ENCODE measurements at places on chromosomes 7 and 10.

GRCh38 chr7:92028226-92028625, 87.6 kb downstream of the AKAP9 start:
- no peak for DNase-seq

DNA sequence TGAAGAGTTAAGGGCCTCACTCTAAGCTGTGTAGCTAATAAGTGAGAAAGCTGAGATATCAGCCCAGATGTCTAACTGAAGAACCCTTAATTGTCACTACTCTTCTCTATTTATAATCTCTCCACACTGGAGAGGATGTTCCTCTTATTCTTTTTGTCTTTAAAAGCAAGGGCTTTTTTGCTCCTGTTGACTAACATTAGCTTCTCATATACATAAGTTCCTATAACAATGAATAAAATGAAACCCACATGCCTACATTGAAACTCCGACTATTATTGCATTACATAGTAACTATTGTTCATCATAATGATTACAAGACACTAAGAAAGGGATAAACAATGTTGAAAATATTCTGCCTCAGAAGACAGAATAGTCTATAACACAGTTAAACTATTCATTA, 67.1 kb downstream of the GNAT3 start:
- DNase-seq = no peak

- no peak for DNase-seq
Observed at GRCh38 chr7:37833107-37833817, 15.1 kb upstream of the NME8 start.

DNA sequence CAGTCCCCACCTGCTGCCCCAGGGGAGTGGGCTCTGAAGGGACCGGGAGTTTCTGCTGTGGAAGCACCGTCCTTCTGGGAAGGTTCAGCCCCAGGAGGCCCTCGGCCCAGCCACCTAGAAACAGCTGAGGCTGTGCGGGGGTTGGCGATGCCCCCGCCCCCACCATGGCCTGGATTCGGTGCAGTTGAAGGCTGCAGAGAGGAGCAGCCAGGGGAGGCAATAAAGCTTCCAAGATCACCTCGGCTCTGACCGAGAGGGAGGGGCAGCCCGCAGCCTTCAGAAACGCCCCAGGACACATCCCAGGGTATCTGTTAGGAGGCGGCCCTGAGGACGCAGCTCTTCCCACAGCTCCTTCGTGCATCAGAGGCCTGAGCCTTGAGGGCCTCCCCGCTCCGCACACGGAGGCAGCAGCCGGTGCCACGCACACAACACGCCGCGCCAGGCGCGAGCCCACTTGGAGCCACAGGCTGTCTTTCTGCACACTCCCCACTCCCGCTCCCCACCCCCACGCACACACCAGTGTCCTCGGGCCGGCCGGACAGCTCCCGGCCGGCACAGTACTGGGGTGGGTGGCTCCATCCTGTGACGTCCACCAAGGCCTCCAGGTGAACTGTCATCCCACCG, 1.6 kb downstream of the KNDC1 start:
- DNase-seq = no peak

GRCh38 chr7:152052771-152053170, 27.3 kb downstream of the GALNT11 start:
- no peak for DNase-seq

GRCh38 chr10:69067189-69067588, 20.7 kb upstream of the SRGN start:
- DNase-seq = no peak

- DNase-seq = no peak
Observed at GRCh38 chr10:60453036-60453435, 63.4 kb upstream of the ANK3 start.

DNA sequence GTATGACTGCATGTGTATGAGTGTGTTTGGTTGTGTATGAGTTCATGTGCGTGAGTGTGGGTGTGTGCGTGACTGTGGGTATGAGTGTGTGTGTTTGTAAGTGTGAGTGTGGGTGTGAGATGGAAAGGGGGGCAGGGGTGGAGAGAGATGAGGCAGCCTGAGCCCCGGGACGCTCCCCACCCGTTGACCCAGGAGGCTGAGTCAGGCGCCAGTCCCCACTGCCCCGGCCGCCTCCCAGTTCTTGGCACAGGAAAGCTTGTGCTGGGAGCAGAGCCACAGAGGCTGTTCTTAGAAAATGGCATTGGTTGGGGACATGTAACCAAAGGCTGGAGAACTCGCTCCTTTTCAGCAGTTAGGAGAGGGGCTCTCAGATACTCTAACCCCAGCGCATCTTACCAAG, 27.8 kb upstream of the NUB1 start:
- DNase-seq = no peak

DNA sequence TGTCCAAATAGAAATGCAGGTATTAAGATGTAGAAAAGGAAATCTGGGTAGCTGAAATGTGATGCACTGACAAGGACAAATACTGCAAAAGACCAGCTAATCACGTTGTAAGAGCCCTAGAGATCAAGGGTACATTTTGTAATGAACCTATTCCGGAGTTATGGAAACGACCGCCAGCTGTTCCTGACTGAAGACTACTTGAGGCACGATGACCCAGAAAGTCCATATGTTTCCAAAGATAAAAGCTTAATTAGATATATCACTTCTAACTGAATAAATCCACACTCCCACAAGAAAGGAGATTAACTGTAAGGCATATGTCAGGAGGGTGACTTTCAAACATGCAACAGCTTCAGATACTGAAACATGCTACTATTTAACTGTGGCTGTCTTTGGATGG, 253.5 kb downstream of the NSUN6 start:
- DNase-seq = no peak

GRCh38 chr7:55104712-55105433, 86.1 kb downstream of the EGFR start:
- DNase-seq = no peak

- no peak for DNase-seq
Observed at GRCh38 chr10:103885617-103886016, 30.2 kb upstream of the SH3PXD2A start.

DNA sequence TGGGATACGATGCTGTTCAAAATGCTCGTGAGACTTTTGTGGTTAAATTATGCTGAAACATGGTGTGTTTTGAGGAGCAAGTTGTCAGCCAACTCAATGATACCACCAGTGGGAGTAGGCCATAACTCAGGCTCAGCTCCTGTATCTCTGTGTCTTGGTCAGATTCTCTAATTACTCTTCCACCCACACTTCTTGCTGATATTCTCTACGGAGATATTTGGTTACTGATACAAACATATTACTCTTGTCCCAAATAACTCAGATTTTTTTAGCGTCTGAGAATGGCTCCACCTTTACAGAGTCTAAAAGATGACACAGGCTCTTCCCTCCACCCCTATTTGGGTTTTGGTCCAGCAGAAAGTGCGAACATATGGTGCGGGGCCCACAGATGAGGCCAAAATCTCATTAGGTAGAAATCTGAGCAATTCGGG, 168.9 kb downstream of the PKD1L1 start:
- DNase-seq = no peak

DNA sequence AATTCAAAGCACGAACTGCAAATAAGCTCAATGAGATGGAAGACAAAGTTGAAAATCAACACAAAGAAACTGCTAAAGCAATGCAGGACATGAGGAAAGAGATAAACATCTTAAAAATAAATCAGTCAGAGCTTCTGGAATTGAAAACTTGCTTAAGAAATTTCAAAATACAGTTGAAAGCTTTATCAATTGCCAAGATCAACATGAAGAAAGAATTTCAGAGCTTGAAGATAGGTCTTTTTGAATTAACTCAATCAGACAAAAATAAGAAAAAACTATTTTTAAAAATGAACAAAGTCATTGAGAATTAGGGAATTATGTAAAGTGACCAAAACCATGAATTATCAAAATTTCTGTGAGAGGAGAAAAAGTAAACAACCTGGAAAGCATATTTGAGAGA, 218.1 kb downstream of the CTNNA3 start:
- no peak for DNase-seq

DNA sequence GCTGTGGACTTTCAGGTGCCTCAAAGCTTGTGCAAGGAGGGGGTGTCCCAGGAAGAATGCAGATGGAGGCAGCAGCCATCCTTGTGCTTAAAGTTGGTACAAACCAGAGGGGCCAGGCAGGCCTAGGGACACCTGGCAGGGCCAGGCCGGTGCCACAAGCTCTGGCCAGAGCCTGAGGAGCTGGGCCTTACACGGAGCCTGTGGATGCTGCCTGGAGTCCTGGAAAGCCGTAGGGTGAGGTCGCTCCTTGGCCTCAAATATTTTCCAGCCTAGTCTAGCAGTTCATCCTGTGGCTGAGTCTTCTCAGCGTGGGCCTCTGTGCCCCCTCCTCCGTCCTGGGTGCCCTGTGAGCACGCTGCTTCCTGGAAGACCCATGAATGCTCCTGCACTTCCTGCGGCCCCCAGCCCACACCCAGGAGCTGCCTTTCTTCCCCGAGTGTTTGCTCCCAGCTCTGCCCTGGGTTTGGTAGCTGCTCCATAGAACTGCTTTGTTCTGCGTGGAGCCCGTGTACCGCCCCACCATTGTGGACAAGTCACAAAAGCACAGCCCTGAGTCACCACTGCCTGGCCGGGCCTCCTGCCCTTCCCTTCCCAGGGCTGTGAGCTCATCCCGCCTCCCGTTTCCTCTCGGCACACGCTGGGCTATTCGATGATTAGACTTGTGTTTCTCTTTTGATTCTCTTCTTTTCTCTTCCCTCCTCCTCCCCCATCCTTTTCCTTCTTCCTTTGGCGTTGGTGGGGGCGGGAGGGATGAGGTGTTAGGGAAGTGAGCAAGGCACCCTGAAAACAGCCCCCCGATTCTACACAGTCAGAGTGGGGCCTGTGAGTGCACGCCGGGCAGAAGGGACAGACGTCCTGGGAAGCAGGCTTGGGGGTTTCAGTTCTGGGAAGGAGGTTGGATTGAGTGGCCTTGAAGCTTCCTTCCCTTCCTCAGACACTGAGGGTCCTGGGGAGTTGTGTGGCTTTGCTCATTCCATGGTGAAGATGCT, 73.2 kb upstream of the SHH start:
- DNase-seq = no peak

- no peak for DNase-seq
Observed at GRCh38 chr10:84548869-84549268, 220.5 kb downstream of the CCSER2 start.

GRCh38 chr7:47941136-47941844, 7.0 kb downstream of the PKD1L1 start:
- no peak for DNase-seq

DNA sequence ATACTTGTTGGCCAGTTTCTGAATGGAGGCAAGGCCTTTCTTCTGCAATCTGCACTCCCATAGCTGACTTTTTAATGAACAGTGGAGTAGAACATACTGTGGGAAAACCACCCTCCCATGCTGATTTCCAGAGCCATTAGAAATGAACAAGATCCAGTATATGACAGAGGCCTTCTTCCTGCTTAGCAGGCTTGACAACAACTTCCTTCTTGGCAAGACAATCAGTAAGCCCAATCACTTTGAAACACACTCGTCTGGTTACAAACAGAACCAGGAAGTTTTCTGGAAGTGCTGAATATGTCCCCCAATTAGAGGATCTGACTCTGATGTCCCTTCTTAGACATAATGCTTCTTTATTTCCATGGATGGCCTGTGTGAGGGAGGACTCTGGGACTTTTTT, 103.4 kb downstream of the SAMD9 start:
- DNase-seq = no peak

GRCh38 chr10:118112543-118113125, 65.9 kb upstream of the RAB11FIP2 start:
- no peak for DNase-seq

- no peak for DNase-seq
Observed at GRCh38 chr7:92785923-92786322, 50.5 kb downstream of the CDK6 start.

DNA sequence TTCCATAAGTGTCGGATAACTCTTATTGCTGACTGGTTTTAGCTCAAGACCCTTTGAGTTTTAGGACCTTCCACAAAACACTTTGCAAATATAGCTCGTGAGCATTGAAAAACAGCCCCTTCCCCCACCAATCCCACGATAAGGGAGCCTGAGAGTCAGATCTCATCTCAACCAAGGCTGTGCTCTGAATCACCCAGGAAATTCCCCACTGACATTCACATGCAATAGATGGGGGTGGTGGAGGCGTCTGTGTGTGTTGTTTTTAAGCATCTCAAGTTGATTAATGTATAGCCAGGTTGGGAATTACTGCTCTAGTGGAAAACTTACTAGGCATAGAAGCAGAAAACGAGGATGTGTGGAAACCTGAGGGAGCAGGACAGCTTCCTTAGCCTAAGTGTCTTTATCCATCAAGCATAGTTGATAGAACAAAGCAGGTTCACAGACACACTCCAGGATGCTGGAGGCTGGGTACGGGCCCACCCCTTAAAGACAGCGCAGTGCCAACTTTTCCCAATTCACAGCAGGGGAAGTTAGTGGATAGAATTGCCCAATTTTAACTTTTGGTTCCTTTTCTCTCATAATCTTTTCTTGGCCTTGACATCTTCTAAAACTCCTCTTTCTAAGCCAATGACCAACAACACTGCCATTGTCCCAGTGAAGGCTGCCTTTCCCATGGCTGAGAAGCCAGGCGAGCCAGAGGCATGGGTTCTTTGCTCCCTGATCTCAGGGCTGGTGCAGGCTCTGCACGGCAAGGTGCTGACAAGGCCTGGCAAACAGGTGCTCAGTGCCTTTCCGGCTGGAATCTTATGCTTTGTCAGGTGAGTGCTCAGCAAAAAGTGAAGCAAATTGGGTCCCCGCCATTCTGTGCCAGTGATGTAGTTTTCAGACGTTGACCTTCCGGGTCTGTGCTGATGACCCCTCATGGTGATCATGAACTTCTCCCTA, 98.5 kb upstream of the INSIG1 start:
- DNase-seq = peak; percentile 52

GRCh38 chr7:140023728-140024127, 39.0 kb downstream of the PARP12 start:
- DNase-seq = no peak

GRCh38 chr10:7561216-7561893, 105.4 kb downstream of the ITIH5 start:
- DNase-seq = no peak

GRCh38 chr10:122019414-122019975, 30.5 kb downstream of the TACC2 start:
- DNase-seq = no peak

GRCh38 chr7:32611201-32612099, 116.2 kb downstream of the AVL9 start:
- DNase-seq = no peak

GRCh38 chr10:30842185-30842584, 189.5 kb downstream of the ZNF438 start:
- no peak for DNase-seq

Data from stimulated activated CD4-positive, alpha-beta T cell treated with anti-CD3 and anti-CD28 coated beads, TNF-alpha, amount 100 ng/mL, for 24 hours (primary cell).